ENCODE measurements at places on chromosomes 1 and 21.

DNA sequence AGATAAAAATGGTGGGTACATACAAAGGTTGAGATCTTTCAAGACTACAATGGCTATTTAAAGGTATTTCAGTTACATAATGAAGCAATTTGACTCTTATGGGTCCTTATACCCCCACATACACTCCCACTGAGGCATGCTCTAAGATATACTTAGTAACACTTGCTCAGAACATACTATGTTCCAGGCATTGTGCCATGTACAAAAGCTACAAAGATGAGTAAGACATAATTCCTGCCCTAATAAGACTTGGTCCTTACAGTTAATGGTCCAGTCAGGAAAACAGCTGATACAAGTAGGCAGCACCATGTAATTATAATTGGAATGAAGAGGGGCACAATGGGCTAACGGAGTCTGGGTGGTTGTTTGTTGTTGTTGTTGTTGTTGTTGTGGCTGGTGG, 166.7 kb upstream of the BEND5 start:
- no peaks in the 10 kb centered on the region for H3K4me1 ChIP-seq
- peaks cover 2% of the 10 kb centered on the region for H3K27me3 ChIP-seq
- DNase-seq, result no peak
- H3K36me3 ChIP-seq, result no peaks in the 10 kb centered on the region
- no peak overlapping the region for H3K4me3 ChIP-seq

DNA sequence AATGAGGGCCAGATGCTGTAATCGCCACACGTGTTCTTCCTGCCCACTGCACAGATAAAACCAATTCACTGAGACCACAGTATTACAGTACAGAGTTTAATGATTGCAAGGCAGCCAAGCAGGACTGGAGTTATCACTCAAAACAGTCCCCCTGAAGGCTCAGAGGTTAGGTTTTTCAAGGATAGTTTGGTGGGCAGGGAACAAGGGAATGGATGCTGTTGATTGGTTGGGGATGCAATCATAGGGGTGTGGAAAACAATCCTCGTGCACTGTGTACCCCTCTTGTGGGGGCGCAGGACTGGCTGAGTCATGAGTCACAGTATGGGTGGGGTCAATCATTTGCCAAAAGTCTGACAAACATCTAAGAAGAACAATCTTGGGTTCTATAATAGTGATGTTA, 12.4 kb upstream of the USP1 start:
- H3K4me3 ChIP-seq, result no peak overlapping the region
- no peak overlapping the region for H3K27ac ChIP-seq
- H3K36me3 ChIP-seq, result no peaks in the 10 kb centered on the region
- H3K4me1 ChIP-seq, result no peaks in the 10 kb centered on the region
- DNase-seq, result no peak

- H3K36me3 ChIP-seq, result peaks cover 9% of the 10 kb centered on the region
- H3K4me1 ChIP-seq, result peaks cover 48% of the 10 kb centered on the region
- no peak overlapping the region for H3K27ac ChIP-seq
- no peak overlapping the region for H3K4me3 ChIP-seq
- DNase-seq, result no peak
These were observed 22.5 kb downstream of the CEP350 start for GRCh38 chr1:179976970-179977651.

DNA sequence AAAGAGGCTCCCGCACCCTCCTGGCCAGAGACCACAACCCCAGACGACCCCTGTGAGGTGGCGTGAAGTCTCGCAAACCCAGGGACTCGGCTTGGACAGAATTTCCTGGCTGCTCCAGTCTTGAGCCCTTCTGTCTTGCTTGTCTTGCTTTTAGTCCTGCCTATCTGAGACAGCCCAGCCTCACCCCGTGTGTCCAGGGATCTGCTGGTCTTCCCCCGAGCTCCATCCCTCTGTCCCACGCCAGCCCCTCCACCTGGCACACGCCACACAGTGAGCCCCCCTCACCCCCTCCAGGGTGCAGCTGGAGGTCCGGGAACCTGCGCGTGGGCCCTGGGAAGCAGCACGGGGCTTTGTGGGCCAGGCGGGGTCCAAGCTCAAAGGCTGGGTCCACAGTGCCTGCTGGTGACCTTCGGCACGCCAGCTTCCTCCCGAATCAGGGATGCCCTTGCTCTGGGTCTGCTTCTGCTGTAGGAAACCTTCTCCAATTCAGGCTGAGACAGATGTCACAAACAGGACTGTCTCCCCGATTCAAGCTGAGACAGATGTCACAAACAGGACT, 97.1 kb downstream of the SIK1 start:
- no peak for DNase-seq
- no peak overlapping the region for H3K4me3 ChIP-seq
- H3K36me3 ChIP-seq, result no peaks in the 10 kb centered on the region
- H3K4me1 ChIP-seq, result peaks cover 14% of the 10 kb centered on the region
- peaks cover 3% of the 10 kb centered on the region for H3K27me3 ChIP-seq
- no peak overlapping the region for H3K27ac ChIP-seq

- H3K4me3 ChIP-seq, result no peak overlapping the region
- H3K27ac ChIP-seq, result no peak overlapping the region
These were observed 43.2 kb upstream of the C1orf185 start for GRCh38 chr1:51058858-51059257.

GRCh38 chr1:209132736-209133467, 450.6 kb upstream of the CAMK1G start:
- no peaks in the 10 kb centered on the region for H3K4me1 ChIP-seq
- H3K4me3 ChIP-seq, result no peak overlapping the region
- H3K27ac ChIP-seq, result no peak overlapping the region
- H3K27me3 ChIP-seq, result peaks cover 1% of the 10 kb centered on the region
- no peaks in the 10 kb centered on the region for H3K36me3 ChIP-seq

- no peaks in the 10 kb centered on the region for H3K4me1 ChIP-seq
- H3K27ac ChIP-seq, result no peak overlapping the region
- H3K27me3 ChIP-seq, result peaks cover 2% of the 10 kb centered on the region
- DNase-seq, result no peak
- no peak overlapping the region for H3K4me3 ChIP-seq
These were observed 874.2 kb upstream of the ADGRL2 start for GRCh38 chr1:80926531-80926930.

- no peak overlapping the region for H3K4me3 ChIP-seq
- peaks cover 25% of the 10 kb centered on the region for H3K4me1 ChIP-seq
- DNase-seq, result no peak
These were observed 3.5 kb upstream of the ARF1 start for GRCh38 chr1:228079013-228079412.

- H3K4me1 ChIP-seq, result peaks cover 34% of the 10 kb centered on the region
- DNase-seq, result peak; percentile 53
- peak within 1 kb of the TSS; percentile 92 for H3K4me3 ChIP-seq
- no peaks in the 10 kb centered on the region for H3K36me3 ChIP-seq
- H3K27ac ChIP-seq, result no peak within 1 kb of the TSS
These were observed at the start of gene ADGRB2 for GRCh38 chr1:31764312-31765040. TSS of gene ADGRB2 (minus strand) at chr1:31764340. CDS start at chr1:31757221, 7,119 bp downstream.

Measured in memory B cell (primary cell).